ENCODE measurements at places on chromosomes 12 and 14.
A peak's percentile ranks its signal among the peaks of the same experiment; 100 is the strongest.

- DNase-seq = no peak
Measured at GRCh38 chr14:97543221-97543620, 746.0 kb downstream of the VRK1 start.

GRCh38 chr14:55577229-55577628, 2.8 kb upstream of the KTN1 start:
- DNase-seq = no peak

- no peak for DNase-seq
Measured at GRCh38 chr12:110627500-110628195, 13.7 kb downstream of the TCTN1 start.

DNA sequence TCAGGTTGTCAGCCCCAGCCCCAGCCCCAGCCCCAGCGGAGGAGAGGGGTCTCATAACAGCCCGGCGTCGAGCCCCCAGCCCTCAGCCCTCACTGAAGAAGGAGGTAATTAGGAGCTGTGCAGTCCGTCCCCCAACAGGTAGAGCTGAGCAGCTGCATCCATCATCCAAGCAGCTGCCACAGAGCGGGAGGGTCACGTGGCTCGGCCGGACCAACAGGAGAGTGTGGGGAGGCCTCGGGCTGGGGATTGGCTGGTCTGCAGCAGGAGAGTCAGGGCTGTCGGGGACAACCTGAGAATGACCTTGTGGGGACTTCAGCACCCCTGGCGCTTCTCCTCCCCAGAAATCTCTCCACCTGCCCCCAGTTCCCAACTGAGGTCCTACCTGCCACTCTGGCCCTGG, 29.6 kb downstream of the SMUG1 start:
- no peak for DNase-seq

DNA sequence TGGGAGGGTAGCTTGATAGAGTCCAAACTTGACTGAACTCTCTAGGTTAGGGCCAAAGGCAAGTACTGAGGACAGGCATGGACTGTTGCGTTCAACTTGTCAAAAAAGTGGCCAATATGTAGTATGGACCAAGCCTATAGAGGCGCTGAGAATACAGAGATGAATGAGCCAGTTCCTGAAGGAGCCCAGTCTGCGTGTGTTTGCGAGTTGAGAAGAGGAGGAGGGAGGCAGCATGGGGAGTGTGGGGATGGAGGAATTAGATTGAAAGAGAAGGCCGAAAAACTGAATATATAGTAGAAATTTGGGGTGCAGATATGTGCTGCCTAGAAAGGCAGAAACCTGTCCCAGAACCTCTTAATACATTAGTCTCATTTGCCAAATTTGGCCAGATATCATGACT, 412.4 kb downstream of the PCNX1 start:
- no peak for DNase-seq

DNA sequence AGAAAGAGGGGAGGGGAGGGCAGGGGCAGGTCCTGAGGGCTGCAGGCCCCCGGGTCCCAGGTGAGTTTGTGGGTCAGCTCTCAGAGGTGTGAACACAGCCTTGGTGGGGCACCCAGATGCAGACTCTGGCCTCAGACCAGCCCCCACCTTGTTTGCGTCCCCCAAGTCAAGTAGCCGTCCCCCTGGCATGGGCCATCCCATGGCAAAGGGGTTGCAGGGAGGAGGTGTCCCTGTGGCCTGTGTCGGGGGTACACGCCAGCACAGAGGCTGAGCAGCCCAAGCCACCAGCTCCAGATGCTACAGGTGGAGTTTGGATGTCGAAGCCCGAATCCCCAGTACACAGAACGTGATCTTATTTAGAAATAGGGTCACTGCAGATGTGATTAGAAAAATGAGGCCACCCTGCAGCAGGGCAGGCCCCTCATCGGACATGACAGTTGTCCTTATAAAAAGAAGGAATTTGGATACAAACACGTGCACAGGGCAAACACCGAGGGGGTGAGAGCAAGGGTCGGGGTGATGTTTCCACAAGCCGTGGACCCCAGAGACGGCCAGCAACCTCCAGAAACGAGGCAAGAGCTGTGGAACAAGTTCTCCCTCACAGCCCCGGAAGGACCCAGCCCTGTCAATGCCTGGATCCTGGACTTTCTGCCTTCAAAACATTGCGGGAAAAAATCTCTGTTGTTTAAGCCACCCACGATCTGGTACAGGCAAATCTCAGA, 141.2 kb upstream of the C14orf180 start:
- DNase-seq = no peak

GRCh38 chr12:54429014-54429471, 10.0 kb upstream of the ITGA5 start:
- no peak for DNase-seq

DNA sequence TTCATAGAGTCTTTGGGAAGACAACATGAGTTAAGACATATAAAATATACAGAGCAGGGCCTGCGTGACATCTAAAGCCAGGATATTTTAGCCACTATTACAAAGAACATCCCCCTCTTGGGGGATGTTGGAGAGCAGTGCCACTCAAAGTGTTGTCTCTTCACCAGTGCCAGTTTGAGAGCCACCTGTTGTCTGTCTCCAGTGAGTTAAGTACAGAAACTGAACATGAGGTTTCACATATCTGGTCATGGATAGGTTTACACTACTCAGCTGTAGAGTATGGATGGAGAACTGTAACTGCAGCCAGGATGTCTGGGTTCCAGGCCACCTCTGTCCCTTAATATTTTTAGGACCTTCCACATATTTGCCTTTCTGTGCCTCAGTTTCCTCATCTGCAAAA, 39.1 kb downstream of the RNFT2 start:
- no peak for DNase-seq

GRCh38 chr14:59394268-59394667, 70.9 kb downstream of the GPR135 start:
- no peak for DNase-seq

- DNase-seq = no peak
Measured at GRCh38 chr14:81366214-81366613, 33.9 kb downstream of the STON2 start.

- DNase-seq = peak; percentile 42
Measured at GRCh38 chr12:13135371-13136178, 32.1 kb upstream of the GSG1 start.

DNA sequence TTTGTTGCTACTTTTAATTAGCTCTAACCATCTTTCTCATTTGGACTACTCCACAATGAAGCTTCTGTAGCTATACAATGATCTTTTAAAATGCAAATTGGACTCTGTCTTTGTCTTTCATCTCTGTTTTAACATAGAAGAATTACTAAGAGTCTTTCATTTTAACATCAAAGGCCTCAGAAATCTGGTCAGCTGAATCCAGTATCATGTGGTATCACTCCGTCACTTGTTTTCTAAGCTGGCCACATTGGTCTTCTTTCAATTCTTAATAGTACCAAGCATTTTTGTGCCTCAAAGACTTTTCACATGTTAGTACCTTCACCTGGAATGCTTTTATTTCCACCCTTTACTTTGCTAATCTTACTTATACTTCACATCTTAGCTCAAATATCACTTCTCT, 95.5 kb upstream of the SLC16A7 start:
- peak; percentile 69 for DNase-seq

- no peak for DNase-seq
Measured at GRCh38 chr14:59305231-59305630, 116.8 kb downstream of the DAAM1 start.
